ENCODE measurements at places on chromosomes 3 and 15.

- DNase-seq = peak; percentile 12
These were observed 81.5 kb downstream of the GAP43 start for GRCh38 chr3:115704661-115705338.

DNA sequence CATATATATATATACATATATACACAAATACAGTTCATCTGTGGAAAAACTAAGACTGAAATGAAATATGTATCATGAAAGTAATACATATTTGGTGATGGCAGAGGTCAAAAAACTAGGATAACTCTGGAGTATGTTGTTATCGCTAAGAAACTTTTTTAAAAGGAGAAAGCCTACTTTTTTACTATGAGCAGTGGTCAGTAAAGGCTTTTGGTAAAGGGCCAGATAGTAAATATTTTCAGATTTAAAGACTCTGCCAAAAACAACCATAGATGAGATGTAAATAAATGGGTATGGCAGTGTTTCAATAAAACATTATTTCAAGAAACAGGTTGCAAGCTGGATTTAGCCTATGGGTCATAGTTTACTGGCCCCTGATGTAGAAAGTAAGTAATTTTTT lies 93.8 kb upstream of the TGFBR2 start:
- no peak for DNase-seq

- DNase-seq = no peak
These were observed 208.2 kb upstream of the SGO1 start for GRCh38 chr3:20394243-20394642.

GRCh38 chr3:5388091-5388490 lies 200.6 kb downstream of the EDEM1 start:
- no peak for DNase-seq

- DNase-seq = no peak
These were observed 77.5 kb downstream of the BOC start for GRCh38 chr3:113288881-113289280.

- DNase-seq = no peak
These were observed 427.4 kb downstream of the FGF12 start for GRCh38 chr3:192299921-192300320.

DNA sequence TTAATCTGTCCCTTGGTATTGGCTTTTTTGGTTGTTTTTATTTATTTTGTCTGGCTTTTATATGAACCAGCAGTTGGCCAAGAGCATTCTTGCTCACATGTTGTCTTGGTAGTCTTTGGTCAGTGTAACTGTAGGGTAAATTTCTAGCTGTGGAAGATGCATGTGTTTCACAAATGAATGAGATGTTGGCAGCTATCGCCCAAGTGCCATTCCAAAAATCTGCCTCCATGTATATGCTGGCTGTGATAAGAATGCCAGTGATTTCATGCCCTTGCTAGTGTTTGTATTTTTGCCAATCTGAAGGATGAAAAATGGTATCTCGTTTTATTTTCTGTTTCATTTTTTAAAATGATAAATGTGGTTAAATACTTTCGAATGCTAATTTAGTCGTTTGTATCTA lies 50.1 kb downstream of the TLNRD1 start:
- DNase-seq = no peak

GRCh38 chr3:188421151-188421821 lies 267.3 kb downstream of the LPP start:
- no peak for DNase-seq

GRCh38 chr15:44193651-44194322 lies 1.3 kb downstream of the FRMD5 start:
- peak; percentile 64 for DNase-seq

DNA sequence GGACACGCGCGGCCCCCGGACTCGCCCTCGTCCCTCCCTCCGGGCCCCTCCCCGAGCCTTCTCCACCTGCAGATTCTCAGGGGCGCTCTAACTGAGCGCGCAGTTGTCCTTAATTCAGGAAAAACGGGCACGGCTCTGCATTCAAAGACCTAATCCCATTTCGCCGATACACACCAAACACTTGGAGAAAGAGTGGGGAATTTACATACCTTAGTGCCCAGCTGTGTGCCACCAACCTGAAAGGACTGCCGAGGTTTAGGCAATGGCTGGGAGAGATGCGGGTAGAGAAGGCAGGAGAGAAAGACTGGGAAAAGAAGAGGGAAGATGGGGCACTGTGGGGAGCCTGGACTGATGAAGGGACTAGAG lies 21.8 kb downstream of the IGDCC3 start:
- DNase-seq = no peak

DNA sequence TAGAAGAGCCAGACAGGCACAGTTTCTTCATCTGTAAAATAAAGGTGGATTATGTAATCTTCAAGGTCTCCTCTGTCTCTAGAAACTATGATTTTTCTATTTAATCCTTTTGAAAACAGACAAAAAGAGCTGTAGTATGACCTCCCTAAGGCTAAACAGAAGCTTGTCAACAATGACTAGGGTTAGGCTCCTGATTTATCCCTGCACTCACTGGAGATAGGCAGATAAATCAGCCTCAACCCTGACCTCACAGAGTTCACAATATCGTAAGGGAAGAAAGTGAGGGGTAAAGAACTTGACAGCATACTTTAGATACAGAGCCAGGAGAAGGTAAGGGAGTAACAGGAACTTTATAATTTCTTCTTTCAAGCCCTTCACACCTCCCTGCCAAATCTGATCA lies 124.8 kb downstream of the TMCC1 start:
- DNase-seq = no peak

- no peak for DNase-seq
These were observed 81.5 kb upstream of the KCNAB1 start for GRCh38 chr3:156038869-156039268.

DNA sequence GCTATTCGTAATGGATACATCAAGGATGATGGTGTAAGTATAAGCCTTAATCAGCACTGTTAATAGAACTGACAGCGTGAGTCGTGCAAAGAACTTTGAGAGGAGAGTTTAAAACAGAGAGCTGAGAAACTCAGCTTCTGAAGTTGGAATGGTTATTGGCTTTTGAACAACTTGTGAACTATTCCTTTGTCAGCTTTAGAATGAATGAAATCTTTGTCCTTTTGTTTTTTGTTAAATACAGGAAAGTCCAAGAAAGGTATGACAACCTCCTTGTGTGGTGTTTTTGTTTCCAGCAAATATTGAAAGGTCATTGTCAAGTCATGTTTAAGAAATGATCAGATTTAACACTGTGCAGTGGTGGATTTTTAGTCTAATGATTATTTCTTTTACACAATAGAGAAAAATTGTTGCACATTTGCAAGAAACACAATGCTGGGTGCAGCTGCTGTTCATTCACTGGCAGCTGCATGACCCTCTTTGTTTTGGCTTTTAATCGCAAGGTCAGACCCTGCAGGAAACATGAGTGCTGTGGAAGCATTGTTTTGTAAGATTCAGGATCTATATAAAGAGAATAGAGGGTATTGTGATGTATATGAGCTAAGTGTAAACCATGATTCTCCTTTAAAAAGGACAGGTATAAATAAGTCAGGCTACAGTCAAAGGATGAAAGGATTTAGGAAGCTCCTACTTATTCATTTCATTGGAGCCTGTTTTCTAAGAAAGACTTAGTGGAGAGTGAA lies 21.7 kb upstream of the ABHD10 start:
- no peak for DNase-seq

DNA sequence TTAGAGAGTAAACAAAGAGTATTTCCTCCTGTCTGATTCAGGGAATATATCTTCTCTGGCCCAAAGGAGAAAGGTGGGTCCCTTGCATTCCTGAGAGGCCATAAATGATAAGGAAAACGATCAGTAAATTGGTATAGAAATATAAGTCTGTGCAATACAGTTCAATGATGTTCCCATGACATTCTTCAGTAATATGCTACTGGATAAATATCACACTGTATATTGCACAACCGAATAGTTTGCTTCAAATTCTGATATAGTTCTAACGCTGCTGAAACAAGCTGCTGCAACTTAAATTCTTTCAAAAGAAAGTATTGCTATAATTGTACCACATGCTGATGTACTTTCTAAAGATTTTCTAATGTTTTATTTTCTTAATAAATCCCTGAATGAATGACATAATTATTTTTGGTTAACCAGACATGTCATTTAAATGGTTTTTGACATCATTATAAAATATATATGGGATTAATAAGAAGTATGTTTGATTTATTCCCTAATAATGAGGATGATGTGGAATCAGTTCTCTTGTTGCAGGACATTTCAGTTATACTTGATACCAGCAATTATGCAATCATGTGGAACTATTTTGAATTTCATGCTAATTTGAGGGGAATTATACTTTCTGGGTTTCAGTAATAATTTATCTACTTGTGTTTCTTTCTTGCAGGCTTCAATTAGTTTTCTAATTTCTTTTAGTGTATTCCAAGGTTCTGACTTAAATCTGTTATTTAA lies 44.9 kb downstream of the FGF7 start:
- DNase-seq = no peak

GRCh38 chr3:178271740-178272387 lies 264.4 kb upstream of the KCNMB2 start:
- DNase-seq = no peak

DNA sequence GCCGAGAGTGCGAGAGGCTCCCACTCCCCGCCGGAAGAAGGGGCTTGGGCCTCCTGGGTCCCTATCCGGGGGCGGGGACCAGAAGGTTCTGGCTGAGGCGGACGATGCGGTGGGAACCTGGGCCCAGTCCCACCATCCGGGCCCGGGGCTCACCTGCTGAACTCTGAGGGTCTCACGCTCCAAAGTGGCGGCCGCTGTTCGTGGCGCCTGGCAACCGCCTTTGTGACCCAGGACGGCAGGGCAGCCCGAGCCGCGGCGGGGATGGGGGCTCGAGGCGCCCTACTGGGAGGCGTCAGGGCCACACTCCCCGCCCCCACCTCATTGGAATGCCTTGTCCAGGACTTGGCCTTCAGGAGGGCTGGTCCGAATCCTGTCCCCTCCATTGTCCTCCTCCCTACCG lies at the start of gene FANCD2OS:
Gene FANCD2OS, minus strand, starts transcription at position 165 of the 400 bp plus-strand sequence. CDS start 3,481 bp downstream, outside the sequence.
- no peak for DNase-seq

DNA sequence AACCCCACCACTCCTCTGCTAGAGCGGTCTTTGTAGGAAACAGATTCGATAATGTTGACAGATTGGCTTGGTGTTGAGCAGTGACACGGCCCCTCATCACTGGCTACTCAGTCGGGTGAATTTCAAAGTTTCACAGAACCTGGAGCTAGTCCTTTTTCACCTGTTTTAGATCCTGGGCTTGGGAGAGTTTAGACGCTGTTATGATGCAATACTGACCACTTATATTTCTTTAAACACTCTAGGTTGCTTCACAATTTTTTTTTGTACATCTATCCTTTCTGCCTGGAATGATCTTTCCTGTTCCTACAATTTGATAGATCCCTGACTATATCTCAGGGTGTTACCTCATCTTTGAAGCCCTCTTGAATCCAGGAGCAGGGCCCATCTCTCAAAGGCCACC lies 97.1 kb upstream of the ATP10A start:
- no peak for DNase-seq

DNA sequence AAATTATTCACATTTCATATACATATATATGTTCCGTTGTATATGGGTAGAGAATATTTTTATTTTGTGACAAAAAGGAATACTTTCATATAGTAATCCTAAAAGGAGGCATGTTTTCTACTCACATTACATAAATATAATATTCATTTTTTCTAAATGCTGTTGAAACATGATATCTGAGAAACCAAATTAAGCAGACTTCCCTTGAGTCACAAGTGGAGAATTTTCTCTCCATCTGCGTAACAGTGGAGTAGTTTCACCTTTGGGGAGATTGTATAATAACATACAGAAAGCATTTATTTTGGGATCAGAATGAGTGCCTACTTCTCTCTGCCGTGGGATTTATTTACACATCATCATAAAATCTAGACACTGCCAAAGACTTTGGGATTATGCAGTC lies 849.8 kb downstream of the NSUN3 start:
- DNase-seq = no peak

GRCh38 chr3:186178412-186178811 lies 69.5 kb upstream of the ETV5 start:
- DNase-seq = no peak

GRCh38 chr3:188869628-188870027 lies 302.1 kb upstream of the TPRG1 start:
- DNase-seq = no peak

DNA sequence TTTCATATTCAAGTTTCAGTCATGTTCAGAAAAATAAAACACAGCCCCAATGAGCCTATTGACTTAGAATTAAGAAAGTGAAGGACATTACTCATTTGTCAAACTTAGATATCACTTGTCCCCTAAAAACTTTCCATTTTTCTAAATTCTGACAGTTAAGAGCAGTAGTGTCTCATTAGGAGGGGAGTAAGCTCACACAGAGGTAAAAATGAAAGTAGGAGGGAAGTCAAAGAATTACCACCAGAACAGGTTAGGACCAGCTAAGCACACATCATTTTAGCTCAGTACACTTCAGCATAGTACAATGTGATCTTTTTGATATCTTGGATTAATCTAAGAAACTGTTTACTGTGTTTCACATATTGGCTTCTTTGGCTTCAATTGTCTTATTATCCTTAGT lies 64.3 kb downstream of the OSTN start:
- no peak for DNase-seq

DNA sequence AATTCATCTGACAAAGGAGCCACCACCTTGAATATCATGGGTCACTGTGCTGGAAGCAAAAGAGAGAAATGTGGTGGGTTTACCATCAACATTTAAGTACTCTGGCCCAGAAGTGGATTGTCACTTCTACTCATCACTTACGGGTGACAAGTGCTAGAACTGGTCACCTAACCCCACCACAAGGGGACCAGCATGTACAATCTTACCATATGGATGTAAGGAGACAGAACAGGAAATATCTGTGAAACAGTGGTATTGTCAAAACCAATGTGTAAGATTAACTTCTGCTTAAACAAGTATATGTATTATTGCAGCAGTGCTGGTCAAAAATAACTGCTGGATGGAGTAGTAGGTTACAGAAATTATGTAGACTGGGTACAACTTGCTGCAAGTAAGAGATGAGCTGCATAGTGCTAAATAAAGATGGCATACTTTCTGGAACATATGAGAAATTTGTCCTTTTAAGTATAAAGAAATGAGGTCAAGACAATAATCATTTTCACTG lies 171.8 kb downstream of the POTEB3 start:
- no peak for DNase-seq

DNA sequence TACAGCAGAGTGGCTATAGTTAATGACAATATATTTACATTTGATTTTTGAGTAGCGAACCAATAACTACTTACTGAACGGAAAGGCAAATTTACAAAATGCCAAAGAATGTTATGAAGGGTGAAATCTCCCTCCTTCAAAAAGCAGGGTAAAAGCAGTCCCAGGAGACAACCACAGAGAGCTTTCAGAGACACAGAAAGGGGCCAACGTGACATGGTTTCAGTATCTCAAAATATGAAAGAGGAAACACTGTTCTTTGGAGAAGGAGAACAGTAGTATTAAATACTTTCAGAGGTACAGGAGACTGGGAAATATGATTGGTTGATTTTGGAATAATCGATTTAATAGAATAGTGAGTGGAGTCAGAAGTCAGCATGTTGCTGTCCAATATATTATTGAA lies 52.3 kb upstream of the ROBO1 start:
- DNase-seq = no peak

DNA sequence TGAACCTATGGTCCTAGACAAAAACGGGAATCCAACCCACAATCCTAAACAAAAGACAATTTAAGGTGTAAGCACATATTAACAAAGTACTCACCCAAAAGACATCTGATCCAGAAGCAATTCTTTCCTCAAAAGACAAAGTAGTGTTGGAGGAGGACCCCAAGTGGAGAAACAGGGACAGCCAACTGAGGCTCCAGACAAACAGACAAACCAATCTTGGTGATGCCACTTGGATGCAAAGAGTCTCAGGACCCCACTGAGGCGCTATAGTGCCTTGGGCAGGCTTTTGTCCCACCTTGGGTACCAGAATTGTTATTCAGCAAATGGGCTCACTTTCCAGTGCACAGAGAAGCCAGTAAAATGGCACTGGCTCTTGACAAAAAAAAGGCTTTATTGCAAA lies 613.8 kb downstream of the DIPK2A start:
- no peak for DNase-seq
